ENCODE measurements at places on chromosomes 12 and 14.

- no peak for DNase-seq
Observed at GRCh38 chr12:95203487-95204030, 13.7 kb downstream of the FGD6 start.

GRCh38 chr12:9851050-9851449, 18.1 kb downstream of the CLEC2B start:
- no peak for DNase-seq

- no peak for DNase-seq
Observed at GRCh38 chr14:81068176-81068782, 112.9 kb downstream of the TSHR start.

GRCh38 chr12:108597559-108598471, at the start of gene TMEM119:
TSS of gene TMEM119 (minus strand) at chr12:108598084. CDS start at chr12:108592383, 5,701 bp downstream.
- no peak for DNase-seq

DNA sequence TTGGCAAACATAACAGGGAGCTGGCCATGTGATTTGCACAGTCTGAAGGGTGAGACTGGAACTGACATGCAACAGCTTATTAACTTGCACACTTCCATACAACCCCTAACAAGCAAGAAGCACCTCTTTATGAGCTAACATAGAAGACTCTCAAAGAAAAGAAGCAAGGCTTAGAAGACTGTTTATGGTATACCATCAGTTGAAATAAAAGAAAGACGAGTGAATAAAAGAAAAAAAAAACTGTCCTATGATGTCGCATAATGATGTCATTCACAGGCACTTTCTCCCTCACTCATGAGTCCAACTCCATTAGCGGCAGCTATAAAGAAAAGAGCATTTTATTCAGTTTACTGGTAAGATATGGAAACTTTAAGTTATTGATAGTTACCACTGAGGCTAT, 3.3 kb upstream of the MDM1 start:
- no peak for DNase-seq

DNA sequence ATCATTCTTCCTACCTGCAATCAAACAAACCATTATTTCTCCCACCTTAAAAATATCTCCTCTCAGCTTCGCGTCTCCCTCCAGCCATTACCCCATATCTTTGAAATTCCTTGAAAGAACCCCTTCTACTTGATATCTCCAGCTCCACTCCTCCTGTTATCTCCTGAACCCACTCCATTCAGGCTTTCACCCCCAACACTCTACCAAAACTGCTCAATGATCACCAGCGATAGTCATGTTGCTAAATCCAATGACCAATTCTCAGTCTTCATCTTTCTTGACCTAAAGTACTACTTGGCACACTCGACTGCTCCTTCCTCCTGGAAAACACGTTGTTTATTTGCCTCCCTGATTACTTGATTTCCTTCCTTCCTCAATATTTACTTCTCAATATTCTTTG, 70.1 kb downstream of the DUSP16 start:
- no peak for DNase-seq

DNA sequence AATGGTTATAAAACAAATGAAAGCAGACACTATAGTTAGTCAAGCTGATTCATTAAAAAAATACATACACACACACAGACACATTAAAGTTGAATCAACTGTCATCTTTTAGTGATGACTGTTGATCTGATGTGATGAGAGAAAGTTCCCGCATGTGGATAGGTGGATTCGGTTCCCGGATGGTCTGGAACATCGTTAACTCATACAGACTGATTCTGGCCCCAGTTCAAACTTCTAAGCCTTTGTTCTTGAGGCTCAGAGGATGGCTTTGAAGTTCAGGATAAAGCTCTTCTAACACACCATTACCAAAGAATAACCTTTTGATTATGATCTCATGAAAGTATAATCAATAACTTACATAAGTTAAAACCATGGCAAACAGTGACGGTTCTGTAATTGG, 27.5 kb downstream of the WIF1 start:
- no peak for DNase-seq

- DNase-seq, result no peak
Observed at GRCh38 chr12:47276253-47276620, 196.5 kb upstream of the AMIGO2 start.

DNA sequence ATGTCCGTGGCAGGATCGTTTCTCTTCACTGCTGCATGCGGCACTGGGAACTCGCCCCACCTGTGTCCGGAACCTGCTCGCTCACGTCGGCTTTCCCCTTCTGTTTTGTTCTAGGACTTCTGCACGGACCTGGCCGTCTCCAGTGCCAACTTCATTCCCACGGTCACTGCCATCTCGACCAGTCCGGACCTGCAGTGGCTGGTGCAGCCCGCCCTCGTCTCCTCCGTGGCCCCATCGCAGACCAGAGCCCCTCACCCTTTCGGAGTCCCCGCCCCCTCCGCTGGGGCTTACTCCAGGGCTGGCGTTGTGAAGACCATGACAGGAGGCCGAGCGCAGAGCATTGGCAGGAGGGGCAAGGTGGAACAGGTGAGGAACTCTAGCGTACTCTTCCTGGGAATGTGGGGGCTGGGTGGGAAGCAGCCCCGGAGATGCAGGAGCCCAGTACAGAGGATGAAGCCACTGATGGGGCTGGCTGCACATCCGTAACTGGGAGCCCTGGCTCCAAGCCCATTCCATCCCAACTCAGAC, 1.2 kb downstream of the FOS start:
- DNase-seq, result no peak

- DNase-seq, result peak; percentile 29
Observed at GRCh38 chr14:48936362-48936761, 649.8 kb downstream of the RPS29 start.

- DNase-seq, result no peak
Observed at GRCh38 chr14:78608998-78609787, 439.0 kb downstream of the NRXN3 start.

DNA sequence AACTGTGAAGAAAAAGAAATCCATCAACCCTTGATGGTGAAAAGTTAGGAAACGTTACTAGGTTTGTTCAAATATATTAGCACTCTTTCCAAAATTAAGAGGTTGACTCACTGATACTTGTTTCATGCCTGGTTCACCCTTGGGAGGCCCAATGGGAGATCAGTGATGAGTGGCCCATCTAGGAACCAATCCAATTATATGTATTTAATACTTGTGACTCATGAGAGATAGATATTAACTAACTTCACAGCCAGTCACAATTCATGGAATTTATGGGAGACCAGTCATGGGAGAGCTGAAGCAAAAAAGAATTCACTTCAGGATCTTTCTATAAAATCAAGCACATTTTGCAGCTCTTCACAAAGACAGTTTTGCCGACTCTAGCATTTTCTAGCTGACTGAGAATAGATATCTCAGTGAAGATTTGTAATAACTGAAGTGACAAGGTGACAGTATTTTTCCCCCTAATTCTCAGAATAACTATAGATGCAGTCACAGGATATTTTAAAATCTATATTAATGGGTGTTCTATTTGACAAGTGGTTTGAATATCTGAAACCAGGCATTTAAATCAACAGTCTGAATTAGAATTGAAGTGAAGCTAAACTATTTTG, 230.2 kb downstream of the EPS8 start:
- DNase-seq, result no peak

All from kidney capillary endothelial cell (primary cell).